Anterior cingulate cortex (tissue), 58 donors: ENCODE measurements at places on chromosomes 12 and 14.

DNA sequence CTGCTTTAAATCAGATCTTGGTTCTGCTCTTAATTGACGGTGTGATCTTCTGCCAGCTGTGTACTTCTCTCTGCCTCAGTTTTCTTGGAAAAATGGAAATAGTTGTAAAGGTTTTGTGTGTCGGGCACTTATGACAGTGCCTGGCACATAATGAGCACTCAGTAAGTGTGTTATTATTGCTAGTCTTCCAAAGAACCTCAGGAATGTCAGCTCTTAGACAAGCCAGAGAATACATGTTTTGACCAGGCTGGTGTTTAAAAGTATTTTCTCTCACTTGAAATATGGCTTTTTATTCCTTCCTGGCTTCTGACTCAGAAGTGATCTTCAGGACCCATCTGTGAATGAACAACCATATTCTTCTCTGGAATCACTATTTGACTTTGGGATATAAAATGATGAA lies 304.1 kb downstream of the SNAPC1 start:
- no peak for DNase-seq

- DNase-seq: no peak
These were observed 514.0 kb downstream of the FUT8 start for GRCh38 chr14:65926504-65926903.

DNA sequence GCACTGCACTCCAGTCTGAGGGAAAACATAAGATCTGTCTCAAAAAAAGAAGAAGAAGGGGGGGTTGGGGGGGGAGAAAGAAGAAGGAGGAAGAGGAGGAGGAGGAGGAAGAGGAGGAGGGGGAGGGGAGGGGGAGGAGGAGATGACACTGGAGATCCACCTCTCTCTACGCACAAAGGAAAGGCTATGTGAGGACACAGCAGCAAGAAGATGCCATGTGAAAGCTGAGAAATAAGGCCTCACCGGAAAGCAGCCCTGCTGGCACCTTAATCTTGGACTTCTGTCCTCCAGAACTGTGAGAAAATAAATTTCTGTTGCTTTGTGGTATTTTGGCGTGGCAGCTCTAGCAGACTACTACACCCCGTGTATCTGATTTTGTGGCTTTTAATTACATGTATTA lies 477.9 kb downstream of the MED13L start:
- no peak for DNase-seq

DNA sequence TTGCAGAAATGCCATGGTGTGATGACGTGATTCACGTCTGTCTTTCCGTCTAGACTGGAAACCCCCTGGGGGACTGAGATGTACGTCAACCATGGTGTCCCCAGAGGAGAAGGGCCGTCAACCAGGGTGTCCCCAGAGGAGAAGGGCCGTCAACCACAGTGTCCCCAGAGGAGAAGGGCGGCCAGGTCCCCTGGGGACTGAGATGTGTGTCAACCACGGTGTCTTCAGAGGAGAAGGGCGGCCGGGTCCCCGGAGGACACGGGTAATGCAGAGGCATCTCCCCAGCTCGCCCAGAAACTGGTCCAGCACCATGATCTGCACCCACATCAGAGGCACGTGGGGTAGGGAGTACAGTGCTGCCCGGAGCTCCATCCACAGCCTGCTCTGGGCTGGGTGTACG lies 30.6 kb upstream of the GALNT9 start:
- DNase-seq: no peak

DNA sequence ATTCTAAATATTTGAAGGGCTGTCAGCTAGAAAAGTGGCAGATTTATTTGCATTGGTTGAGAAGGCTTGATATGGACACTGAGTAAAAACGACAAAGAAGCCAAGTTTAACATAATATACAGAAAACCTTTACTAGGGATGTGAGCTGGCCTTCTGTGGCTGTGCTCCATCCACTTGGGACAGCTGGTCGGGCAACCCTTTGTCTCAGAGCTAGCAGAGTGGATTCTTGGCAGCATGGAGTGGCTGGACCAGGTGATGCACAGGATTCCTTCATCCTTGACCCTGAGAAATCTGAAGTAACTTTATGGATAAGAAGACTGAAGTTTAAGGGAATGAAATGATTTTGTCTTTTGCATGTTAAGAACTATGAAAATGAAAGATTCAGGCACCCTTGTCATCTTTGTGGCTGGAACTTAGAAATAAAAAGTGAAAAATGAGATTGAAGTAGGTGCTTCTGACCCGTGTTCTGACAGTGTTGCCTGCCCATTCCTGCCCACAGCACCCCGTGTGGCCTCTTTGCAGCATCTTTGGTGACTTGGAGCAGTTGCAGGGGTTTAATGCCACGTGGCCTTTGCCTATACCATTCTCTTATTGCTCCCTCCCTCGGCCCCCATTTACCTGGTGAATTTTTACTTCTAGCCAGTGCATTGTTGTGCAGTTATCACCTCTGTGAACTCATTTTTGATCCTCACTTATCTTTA lies 32.6 kb downstream of the PELI2 start:
- no peak for DNase-seq

GRCh38 chr12:78308701-78309100 lies 478.0 kb downstream of the NAV3 start:
- no peak for DNase-seq

DNA sequence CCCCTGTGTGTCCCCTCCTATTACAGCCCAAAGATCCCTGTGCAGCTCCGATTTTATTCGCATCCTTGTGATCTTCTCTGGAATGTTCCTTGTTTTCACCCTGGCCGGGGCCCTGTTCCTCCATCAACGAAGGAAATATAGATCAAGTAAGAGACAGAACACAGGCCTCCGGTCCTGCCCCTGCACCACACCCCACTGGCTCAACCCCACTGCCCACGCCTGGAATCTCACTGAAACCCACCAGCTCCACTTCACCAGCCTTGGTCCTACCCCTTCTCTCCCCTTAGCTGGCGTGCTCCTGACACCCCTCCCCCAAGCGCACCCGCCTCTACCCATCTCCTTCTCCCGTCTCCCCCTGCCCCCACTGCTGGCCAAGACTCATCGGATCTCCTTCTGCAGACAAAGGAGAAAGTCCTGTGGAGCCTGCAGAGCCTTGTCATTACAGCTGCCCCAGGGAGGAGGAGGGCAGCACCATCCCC lies 934 bp upstream of the TAPBPL start:
- DNase-seq: no peak

- DNase-seq: no peak
These were observed 182.5 kb downstream of the PHETA1 start for GRCh38 chr12:111186347-111186746.

DNA sequence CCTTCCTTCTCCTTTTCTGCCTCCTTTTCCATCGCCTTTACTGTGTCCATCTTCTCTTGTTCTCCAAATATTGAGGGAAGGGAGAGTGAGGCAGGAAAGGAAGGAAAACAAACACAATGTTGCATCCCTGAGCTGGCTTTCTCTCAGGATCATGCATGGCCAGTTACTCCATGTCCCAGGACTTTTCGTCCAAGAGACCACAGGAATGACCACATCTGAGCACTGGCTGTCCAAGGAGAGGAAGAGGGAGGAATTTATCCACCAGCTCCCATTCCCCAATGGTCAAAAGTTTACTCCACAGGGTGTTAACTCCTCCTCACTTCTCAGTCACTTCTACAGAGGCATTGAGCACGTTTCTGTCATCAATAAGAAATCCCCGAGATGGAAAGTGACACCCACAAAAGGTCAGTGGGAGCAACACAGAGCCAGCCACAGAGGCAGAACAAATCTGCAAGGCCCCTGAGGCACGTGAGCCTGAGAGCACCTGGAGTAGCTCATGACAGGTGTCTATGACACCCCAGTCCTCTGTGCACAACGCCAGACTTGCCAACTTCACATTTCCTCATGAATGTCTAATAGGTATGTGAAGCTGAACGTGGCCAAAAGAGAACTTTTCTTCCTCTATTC lies 177.3 kb upstream of the NUDT4 start:
- no peak for DNase-seq

GRCh38 chr12:113891167-113891692 lies 74.9 kb downstream of the RBM19 start:
- no peak for DNase-seq

DNA sequence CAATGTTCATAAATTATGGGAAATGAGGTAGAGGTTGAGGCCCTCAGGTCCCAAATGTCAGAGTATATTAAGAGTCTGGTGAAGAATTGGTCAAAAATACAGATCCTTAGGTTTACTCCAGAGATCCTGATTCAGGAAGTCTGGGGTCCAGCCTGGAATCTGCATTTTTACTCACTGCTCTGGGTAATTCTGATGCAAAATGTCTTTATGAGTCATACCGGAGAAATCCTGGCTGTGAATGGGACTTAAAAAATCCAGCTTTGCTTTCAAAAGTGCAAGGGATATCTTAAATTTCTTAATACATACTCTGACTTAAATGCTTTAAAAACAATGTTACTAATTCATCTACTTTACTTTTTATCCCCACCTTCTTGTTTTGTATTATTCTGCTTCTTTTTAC lies 74.5 kb downstream of the FERMT2 start:
- no peak for DNase-seq

DNA sequence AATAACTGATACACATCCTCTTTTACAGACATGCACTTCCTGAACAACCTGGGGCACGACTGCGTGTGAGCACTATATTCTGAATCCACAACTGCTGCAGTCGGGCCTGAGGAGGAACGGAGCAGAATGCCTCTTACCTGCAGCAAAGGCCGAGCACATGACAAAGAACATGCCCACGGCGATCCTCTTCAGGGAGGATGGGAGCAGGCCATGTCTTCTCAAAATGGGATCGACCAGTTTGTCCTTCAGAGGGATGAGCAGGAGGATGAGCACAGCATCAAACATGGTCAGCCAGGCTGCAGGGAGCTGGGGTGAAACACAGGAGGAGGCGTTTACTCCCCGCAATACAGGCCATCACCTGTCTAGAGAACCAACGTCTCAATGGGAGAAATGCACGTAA lies 15.1 kb downstream of the SLC15A4 start:
- no peak for DNase-seq
